ENCODE measurements at places on chromosomes 7 and 10.

- DNase-seq: no peak
Measured at GRCh38 chr7:133957845-133958244, 169.3 kb upstream of the LRGUK start.

- DNase-seq: no peak
Measured at GRCh38 chr10:113993489-113993991, 50.1 kb upstream of the ADRB1 start.

GRCh38 chr7:117127585-117128168 lies 174.4 kb downstream of the ST7 start:
- no peak for DNase-seq

- DNase-seq: no peak
Measured at GRCh38 chr7:157077021-157077420, 61.7 kb upstream of the UBE3C start.

- DNase-seq: no peak
Measured at GRCh38 chr7:139909379-139910050, 80.5 kb downstream of the TBXAS1 start.

GRCh38 chr7:34073676-34074075 lies 168.3 kb downstream of the BMPER start:
- no peak for DNase-seq

DNA sequence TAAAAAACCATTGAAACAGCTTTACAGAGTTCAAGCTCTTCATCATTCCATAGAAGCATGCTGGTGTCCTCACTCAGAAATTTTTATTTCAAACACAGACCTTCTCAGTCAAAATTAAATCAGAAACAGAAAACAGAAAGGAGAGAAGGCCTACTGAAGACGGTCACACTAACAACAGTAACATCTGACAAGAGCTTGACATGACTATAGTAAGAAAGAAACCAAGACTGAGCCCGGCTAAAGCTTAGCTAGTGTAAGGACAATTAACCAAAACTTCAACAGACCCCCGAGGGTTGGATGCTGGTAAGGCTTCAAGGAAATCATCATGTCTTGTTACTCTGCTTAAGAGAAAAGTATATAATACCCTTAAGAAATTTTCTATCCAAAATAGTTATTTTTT lies 38.6 kb downstream of the MTPN start:
- DNase-seq: no peak

GRCh38 chr10:74502963-74503608 lies 323.3 kb upstream of the KAT6B start:
- DNase-seq: no peak

DNA sequence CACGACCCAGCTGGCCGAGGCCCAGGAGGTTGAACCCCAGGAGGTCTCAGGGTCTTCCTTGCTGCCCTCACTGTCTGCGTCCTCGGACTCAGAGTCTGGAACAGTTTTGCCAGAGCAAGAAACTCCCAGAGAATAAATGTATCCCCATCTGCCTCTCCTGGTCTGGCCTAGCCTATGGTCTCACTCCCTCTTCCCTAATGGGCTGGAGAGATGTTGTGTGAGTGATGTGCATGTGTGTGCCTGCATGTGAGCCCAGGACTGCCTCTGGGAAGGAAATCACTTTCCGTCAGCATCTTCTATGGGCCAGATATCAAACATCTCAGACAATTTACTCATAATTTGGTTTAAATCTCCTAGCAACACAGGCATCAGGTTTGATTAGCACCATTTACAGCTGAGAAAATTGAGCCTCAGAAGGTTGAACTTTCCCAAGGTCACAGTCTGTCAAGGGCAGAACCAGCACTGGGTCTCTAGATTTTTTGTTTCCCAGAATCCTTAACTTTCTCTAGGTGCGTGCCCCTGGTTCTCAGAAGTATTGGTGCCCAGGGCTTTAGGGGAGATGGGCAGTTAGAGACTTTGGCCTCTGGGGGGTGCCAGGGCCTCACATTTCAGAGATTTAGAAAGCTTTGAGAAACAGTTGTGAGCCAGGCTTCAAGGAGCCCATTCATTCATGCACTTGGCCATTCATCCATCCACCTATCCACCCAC lies 4.9 kb downstream of the TMEM270 start:
- no peak for DNase-seq

- no peak for DNase-seq
Measured at GRCh38 chr10:83476211-83476610, 663.1 kb upstream of the GHITM start.

GRCh38 chr7:155213385-155213784 lies 84.3 kb upstream of the INSIG1 start:
- no peak for DNase-seq

DNA sequence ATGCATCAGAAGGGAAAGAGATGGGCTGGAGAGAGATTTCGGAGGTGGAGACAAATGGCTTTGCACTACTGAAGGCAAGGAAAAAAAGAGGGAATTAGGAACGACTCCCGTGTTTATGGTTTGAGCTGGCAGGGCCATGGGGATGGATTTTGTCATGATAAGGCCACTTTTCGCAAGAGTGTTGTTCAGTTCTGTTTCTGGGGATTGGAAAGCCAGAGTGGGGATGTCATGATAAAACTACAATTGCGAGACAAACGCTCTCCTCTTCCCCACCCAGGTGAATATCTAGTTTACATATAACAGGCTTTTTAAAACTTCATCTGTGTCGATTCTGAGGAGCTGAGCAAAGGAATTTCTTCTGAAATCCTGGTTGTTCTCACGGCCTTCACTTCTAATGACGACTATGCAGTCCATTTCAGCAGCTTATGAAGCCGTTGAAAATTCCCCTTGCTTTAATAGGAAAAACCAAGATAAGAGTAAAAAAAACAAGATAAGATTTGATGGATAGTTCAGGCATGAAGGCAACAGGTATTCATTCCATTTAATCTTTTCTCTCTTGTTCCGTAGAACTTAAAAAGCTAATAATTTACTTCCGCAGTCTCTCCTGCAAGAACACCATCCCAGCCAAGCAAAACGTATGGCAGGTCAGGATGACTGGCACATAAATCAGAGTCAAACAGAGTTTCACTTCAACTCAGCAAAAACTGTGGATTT lies 245.6 kb upstream of the PITRM1 start:
- no peak for DNase-seq

GRCh38 chr10:6513476-6513875 lies 66.6 kb downstream of the PRKCQ start:
- DNase-seq: no peak

DNA sequence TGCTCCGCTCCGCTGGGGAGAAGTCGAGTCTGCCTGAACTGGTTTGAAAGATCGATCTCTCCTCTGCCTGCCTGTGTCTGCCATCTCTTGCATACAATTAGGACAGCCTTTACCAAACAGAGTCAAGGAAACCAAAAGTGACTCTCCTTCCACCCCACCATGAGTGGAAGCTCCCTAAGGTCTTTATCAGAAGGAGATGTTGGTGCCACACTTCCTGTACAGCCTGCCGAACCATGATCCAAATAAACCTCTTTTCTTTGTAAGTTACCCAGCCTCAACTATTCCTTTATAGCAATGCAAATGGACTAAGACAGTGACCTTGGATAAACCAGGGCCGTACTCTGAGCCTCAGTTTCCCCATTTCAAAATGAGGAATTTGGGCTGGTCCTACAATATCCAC lies 106.3 kb upstream of the GDF10 start:
- DNase-seq: no peak

DNA sequence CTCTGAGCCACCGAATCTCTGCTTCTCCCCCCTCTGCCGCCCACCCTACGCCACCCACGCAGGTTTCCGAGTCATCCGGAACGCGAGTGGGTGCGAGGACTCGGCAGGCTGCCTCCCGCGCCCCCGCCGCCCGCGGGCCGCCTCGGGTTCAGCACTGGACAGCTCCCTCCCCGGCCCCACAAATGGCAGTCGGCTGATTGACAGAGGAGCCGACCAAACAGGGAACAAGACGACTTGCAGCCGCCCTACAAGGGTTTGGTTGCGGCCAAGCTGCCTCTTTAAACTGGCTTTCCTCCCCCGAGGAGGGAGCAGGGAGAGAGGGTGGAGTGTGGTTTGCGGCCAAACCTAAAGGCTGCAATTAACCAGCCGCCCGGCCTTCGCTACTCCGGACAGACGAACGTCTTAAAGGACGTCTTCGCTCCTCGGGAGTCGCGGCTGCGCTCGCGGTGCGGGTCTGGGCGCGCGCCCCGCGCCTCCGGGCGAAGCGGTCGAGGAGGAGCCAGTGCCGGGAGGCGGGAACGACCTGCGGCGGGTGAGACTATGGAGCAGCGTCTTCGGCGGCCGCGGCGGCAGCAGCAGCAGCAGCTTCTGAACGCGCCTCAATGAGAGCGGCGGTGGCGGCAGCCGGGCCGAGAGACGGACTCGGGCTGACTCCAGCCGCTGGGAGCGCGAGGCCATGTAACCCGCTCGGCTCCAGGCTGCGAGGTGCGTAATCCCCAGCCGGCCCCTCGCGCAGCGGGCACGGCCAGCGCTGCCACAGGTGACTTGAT lies at the start of gene GPR158:
Gene GPR158, plus strand, starts transcription at position 541 of the 770 bp plus-strand sequence. CDS start 420 bp downstream, outside the sequence.
- DNase-seq: peak; percentile 17

- DNase-seq: no peak
Measured at GRCh38 chr10:33229252-33229948, 105.1 kb downstream of the NRP1 start.

GRCh38 chr7:94133460-94133859 lies 129.3 kb upstream of the BET1 start:
- no peak for DNase-seq

DNA sequence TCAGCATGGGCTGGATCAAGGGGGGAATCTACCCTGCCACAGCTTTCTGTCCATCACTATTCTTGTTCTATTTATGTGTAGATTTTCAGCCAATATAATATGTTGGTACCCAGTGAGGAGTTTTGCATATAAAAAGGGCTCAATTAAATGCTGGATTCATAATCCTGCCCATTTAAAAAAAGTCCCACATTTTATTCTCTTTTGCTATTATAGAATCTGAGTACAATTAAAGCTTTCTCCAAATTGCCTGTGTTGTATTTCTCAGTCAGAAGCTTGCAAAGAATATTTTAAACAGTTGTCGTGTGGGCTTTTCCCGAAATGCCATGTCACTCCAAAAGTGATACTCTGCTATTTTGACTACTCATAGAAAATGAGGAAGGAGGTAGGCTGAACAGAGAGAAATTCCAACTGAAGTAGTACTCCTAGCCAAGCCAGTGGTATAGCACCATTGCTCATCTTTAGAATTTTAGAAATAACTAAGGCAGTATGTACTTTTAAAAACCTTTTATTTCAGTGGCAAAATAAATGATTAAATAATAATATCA lies 108.3 kb upstream of the HDAC9 start:
- DNase-seq: no peak

GRCh38 chr7:26013551-26014083 lies 138.4 kb upstream of the NFE2L3 start:
- no peak for DNase-seq

DNA sequence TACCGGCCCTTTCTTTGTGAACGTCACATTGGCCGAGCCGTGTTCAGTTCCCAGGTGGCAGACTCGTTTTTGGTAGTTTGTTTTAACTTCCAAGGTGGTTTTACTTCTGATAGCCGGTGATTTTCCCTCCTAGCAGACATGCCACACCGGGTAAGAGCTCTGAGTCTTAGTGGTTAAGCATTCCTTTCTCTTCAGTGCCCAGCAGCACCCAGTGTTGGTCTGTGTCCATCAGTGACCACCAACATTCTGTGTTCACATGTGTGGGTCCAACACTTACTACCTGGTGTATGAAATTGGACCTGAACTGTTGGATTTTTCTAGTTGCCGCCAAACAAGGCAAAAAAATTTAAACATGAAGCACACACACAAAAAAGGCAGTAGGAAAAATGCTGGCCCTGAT lies 9.9 kb upstream of the CSGALNACT2 start:
- DNase-seq: no peak

GRCh38 chr10:28087661-28088351 lies 88.9 kb upstream of the ODAD2 start:
- DNase-seq: no peak

GRCh38 chr10:36840788-36841187 lies 284.6 kb upstream of the ANKRD30A start:
- DNase-seq: no peak

DNA sequence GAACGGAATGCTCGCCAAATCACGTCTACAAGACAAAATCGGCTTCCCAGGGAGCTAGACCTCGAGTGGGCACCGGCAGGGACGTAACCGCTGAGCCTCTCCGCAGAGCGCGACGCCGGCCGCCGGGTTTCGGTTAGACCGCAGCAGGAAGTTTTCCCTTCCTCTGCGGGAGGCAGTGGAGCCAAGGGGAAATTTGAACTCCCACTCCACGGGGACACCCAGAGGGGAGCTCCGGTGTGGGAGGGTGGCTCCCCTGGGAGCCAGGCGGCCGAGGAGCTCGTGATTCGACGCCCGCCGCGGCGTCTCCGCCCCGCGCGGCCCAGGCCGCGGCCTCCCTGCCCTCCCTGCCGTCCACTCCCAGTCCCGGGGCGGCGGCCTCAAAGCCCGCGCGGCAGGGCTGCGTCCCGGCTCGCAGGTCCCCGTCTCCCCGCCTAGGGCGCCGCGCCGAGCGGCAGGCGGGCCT lies 426 bp downstream of the SYPL1 start:
- DNase-seq: no peak

DNA sequence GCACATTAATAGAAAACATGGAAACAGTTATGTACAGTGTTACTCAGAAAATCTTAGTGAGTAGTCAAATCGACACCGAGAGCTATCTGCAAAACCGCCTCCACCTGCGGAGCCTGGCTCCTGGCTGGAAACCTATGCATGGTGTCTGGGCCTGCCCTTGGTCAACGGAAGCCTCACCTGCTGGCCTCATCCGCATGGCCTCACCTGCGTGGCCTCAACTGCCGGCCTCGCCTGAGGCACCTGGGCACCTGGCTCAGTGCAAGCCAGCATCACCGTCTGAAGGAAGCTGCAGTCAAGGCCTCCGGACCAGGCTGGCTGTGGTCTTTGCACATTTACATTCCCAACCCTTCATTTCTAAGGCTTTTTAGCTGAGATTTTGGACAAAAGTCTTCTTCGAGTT lies 352.1 kb downstream of the POM121L12 start:
- no peak for DNase-seq
